Left colon (tissue), 2 donors: ENCODE measurements at places on chromosomes 13 and 19.

GRCh38 chr13:52896827-52897659, 48.6 kb upstream of the PCDH8 start:
- DNase-seq: no peak

GRCh38 chr13:72523049-72523448, 204.4 kb downstream of the MZT1 start:
- DNase-seq: no peak

DNA sequence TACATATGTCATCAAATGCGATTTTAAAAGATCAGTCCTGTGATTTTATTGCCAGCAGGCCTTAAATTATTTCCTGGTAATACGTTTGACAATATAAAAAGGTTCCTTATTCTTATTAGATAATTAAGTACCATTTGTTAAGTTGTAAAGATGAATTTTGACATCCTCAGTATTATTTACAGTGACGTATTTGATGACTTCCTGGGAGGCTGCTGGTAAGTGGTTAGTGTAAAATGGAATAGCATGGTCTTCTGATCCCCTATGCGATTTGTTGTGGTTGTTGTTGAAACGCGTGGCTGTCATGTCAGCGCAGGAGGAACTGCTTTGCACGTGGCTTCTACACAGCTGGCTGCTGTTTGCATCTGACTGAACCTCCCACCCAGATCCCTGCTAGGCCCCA, 99.7 kb downstream of the DCLK1 start:
- DNase-seq: no peak

DNA sequence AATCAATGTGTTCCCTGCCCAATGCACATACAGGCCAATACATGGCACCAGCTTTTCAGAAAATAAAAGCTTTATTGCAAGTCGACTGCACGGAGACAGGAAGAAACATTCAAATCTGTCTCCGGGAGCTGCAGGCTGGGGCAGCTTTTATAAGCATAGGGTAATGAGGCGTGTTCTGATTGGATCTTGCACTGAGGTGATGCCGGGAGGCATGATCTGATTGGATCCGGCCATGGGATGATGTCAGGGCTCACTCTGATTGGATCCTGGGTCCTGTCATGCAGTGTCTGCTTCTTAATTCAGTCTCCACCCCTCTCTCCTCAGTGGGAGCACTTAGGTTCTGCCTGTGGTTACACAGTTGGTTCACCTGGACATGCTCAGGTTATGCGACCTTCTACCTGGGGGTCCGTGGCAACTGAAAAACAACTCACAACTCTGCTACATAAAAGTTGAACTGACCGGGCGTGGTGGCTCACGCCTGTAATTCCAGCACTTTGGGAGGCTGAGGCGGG, 11.8 kb upstream of the FBN3 start:
- no peak for DNase-seq

DNA sequence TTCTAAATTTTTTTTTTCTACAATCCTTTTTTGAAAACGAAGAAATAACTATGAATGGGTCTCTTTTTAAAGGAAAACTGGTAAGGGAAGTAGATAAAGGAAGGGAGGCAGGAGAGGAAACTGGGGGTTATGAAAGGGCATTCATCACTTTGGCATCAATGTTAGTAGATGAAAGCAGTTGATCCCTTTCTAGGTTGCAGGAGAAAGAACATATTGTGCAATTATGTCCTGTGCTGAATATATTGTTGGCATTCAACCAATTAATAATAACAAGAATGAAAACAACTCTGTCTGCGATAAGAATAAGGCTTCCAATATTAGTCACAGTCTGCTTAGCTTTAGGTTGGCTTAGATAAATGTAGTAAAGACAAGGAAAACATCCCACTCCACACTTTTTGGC, 796.8 kb upstream of the KLHL1 start:
- DNase-seq: no peak

DNA sequence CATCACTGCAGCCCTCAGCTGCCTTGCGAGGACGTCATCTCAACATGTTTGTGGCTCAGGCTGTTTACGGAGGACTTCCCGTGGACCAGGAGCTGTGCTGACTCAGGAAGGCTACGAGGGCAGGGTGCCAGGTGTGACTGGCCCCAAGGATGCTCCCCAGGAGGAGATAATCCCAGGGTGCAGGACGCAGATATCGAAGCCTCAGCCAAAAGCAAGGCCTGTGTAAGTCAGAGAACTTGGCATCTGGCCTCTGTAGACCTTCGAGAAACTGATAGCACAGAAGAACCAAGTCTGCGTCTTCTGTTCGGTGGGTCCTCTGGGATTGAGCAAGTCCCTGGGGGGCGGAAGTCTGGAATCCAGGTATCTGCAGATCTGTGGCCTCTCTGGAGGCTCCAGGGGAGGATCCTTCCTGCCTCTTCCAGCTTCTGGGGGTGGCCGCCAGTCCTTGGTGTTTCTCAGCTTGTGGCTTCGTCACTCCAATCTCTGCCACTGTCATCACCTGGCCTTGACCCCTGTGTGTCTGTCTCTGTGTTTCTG, 2.6 kb upstream of the DOHH start:
- no peak for DNase-seq

DNA sequence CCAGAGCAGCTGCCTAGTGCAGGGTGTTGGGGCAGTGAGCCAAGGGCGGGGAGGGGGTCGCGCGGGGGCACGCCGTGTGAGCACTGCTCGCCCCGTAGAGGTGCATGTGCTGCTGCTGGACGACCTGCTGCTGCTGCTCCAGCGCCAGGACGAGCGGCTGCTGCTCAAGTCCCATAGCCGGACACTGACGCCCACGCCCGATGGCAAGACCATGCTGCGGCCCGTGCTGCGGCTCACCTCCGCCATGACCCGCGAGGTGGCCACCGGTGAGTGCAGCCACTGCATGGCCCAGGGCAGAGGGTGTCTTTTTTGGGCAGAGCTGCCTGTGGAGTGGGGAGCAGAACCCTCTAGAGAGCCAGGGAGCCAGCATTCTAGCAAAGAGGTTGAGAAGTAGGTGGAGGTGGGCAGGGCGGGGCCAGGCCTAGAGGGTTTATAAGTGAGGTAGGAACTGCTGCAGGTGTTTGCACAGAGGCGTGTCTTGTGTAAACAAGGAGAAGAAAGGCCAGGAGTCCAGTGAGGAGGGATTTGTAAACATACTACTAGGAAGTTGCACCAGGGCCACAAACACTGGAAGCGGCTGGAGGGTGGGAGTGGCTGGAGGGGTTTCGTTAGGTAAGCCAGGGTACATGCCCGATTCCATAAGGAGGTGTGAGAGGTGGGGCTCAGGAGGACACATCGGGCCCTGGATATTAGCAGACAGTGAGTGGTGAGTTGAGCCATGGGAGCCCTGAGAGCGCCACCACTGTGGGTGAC, 21.3 kb downstream of the ARHGEF1 start:
- DNase-seq: peak; percentile 95

GRCh38 chr13:99267927-99268326, 9.7 kb upstream of the GPR18 start:
- DNase-seq: no peak

DNA sequence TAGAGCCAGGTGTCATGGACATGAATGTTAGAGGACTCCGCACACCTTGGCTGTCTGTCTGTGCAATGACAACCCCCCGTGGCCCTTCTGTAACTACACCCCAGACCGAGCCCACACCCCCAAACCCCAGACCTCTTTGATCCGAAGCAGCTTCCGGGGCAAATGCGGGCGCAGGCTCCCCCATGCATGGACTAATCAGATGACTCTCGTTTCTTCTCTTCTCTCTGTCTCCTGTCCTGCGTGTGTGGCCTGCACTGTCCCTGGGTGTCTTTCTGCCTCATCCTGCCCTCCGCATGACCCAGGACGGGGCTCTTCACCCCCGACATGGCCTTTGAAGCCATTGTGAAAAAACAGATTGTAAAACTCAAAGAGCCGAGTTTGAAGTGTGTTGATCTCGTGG, 38.9 kb downstream of the TMED1 start:
- no peak for DNase-seq

- no peak for DNase-seq
Observed at GRCh38 chr13:93534181-93534700, 307.6 kb downstream of the GPC6 start.

GRCh38 chr13:95833126-95833525, 156.2 kb downstream of the DNAJC3 start:
- DNase-seq: no peak

DNA sequence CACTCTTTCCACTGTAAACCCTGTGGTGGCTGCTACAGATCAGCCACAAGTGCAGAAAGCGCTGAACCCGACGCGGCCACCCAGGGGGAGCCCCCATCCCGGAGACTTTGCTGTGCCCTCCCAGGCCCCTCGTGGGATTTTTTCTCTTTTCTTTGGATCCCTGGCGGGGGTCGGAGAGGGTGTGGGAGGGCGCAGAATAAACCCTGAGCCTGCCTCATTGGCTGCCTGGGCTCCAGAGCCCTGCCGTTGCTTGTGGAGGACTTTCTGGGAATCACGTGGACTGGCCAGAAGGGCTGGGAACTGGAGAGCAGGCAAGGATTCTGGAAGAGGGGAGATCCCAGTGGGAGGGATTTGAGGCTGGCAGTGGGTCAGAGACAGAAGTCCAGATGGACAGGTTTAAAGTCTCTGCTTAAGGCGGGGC, 24.9 kb downstream of the GADD45B start:
- no peak for DNase-seq

- no peak for DNase-seq
Observed at GRCh38 chr19:30430206-30430734, 58.1 kb downstream of the ZNF536 start.

DNA sequence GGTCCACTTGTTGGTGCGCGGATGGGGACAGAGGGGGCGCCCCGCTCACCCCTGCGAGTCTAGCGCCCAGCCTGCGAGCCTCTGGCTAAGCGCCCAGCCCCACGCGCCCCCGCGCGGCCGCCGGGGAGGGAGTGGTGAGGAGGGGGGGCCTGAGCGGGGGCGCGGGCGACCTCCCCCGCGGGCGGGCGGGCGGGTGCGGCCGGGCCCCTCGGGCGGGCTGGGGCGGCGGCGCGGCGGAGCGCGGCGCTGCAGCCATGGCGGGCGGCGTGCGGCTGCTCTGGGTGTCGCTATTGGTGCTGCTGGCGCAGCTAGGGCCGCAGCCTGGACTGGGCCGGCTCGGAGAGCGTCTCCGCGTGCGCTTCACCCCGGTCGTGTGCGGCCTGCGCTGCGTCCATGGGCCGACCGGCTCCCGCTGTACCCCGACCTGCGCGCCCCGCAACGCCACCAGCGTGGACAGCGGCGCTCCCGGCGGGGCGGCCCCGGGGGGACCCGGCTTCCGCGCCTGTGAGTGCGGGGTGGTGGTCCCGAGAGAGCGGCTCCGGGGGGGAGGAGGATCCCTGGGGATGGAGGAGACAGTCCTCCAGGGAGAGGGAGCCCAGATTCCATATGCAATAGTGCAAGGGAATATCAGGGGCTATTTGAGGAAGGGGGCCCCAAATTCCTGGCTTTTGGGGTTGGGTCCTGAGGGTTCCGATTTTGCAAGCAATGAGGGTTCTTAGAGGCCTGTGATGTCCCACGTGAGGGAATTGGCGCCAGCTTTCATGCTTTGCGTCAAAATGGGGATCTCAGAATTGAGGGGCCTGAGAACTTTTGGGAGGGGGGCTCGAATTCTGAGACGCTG, at the start of gene LTBP4:
Gene LTBP4, plus strand, starts transcription at position 236 of the 841 bp plus-strand sequence. Its CDS starts 19 bp downstream, at position 255.
- DNase-seq: no peak

- DNase-seq: no peak
Observed at GRCh38 chr13:35157143-35157755, 215.2 kb downstream of the NBEA start.

DNA sequence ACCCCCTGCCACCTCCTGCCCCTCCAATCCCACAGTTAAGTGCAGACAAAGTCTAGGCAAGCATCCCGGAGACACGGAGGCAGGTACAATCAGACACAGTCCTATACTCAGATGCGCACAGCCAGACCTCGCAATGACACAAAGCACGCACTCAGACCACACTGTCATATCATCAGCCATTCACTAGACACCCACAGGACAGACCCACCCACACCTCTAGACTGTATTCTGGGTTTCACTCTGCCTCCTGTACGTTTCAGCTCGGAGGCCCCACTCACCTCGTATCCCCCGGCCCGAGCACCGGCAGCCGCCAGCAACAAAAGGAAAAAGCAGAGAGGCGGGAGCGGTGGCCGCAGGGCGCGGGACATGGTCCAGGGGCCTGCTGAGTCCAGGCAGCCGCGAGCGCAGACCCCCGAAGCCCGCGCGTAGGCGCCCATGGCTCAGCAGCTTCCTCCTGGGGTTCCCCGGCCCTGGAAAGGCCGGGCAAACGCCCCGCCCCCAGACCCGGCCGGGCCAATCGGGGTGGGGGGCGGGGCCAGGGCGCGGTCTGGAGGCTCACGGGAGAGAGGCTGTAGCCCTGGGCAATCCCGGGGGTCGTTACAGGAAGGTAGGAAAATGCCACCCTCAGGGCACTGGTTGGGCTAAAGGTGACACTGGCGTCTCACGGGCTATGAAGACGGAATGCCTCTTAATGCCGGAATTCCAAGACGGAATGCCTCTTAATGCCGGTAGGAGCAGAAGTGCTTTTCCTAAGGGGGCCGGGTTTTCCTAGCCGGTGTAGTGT, at the start of the genes MAN2B1 and WDR83:
Gene MAN2B1, minus strand, starts transcription at position 478 of the 784 bp plus-strand sequence. Its CDS starts 41 bp downstream, at position 437.
Gene WDR83, plus strand, starts transcription at position 543 of the 784 bp plus-strand sequence. CDS start 2,984 bp downstream, outside the sequence.
- DNase-seq: peak; percentile 84

GRCh38 chr19:45400192-45400591, 4.7 kb downstream of the PPP1R13L start:
- DNase-seq: no peak
